ENCODE measurements at places on chromosomes 16 and 17.

GRCh38 chr16:66842765-66843164 is 1.4 kb upstream of the CA7 start:
- H3K4me3 ChIP-seq = no peak overlapping the region
- H3K4me1 ChIP-seq = peaks cover 10% of the 10 kb centered on the region
- no peak for DNase-seq

DNA sequence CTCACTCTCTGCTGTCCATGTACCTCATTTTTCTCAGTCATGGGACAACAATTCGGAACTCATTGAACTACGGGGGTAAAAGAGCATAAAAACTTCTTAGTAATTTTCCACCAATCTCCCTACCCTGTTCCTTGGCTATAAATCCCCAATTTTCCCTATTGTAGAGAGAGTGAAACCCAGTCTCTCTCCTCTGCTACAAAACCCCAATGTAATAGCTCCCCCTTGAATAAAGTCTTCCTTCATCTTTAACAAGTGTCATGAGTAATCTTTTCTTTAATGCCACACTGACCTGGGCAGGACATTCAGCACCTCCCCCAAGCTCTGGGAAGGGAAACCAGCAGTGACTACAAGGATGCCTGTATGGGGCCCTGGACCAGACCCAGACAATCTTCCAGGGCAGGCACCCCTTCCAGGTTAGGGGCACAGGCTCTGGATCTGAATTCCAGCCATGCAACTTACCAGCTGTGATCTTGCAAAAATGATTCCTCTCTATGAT is 10.2 kb upstream of the EIF1 start:
- H3K36me3 ChIP-seq = no peaks in the 10 kb centered on the region
- H3K27me3 ChIP-seq = no peaks in the 10 kb centered on the region
- H3K27ac ChIP-seq = peak overlapping the region; percentile 88
- H3K4me3 ChIP-seq = peak overlapping the region; percentile 38

- H3K36me3 ChIP-seq = no peaks in the 10 kb centered on the region
- no peak overlapping the region for H3K4me3 ChIP-seq
- H3K4me1 ChIP-seq = peaks cover 68% of the 10 kb centered on the region
- peaks cover 74% of the 10 kb centered on the region for H3K27me3 ChIP-seq
Measured at GRCh38 chr17:48613862-48614694, 1.0 kb downstream of the HOXB8 start.

DNA sequence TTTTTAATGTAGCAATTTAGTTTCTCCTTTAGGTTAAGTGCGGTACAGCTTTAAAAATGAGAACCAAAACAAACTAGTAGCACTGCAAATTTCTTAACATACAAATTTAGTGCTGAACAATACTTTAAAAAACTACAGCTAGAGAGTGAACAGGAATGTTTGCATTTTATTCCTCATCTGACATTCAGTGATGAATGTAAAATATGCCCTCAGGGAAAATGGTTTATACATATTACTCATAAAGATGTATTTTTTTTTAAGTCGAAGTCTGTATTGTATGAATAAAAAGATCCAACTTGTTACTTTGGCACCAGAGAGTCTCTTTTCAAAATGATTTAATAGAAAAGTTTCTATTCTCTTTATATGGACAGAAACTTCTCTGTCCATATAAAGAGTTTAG is 96.8 kb downstream of the BRIP1 start:
- no peaks in the 10 kb centered on the region for H3K4me1 ChIP-seq
- H3K27me3 ChIP-seq = no peaks in the 10 kb centered on the region
- no peak overlapping the region for H3K4me3 ChIP-seq
- DNase-seq = no peak
- H3K27ac ChIP-seq = no peak overlapping the region

DNA sequence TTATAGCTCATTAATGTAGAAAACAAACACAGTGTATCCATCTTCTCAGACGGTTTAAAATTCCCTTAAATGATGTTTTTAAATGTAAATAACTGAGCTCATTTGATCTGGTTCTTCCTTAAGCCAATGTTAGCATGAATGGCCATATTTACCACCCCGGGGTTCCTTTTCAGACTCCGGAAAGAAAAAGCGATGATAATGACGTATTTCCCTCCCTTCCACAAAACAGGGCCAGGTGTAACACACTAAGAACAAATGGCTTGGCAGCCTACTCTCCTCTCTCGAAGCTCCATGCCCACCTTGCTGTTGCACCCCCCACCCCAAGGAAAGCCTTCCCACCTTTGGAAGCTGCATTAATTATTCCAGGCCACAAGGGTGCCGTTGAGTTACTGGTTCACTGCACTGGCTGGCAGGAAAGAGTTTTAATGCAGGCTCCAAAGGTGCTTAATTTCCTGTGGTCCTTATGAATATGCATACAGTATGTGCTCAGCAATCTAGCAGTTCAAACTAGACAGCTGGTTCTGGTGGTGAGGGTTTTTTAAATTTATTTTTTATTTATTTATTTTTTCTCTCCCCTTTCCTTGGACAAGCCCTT is 378.9 kb downstream of the WWOX start:
- peak; percentile 55 for DNase-seq
- no peaks in the 10 kb centered on the region for H3K27me3 ChIP-seq
- no peaks in the 10 kb centered on the region for H3K36me3 ChIP-seq
- no peak overlapping the region for H3K27ac ChIP-seq
- H3K4me3 ChIP-seq = no peak overlapping the region

GRCh38 chr17:1959871-1960544 is 65.1 kb downstream of the RTN4RL1 start:
- no peak overlapping the region for H3K27ac ChIP-seq
- no peaks in the 10 kb centered on the region for H3K4me1 ChIP-seq
- no peaks in the 10 kb centered on the region for H3K27me3 ChIP-seq
- DNase-seq = no peak

- H3K4me3 ChIP-seq = no peak overlapping the region
- DNase-seq = no peak
- H3K4me1 ChIP-seq = peaks cover 21% of the 10 kb centered on the region
- no peaks in the 10 kb centered on the region for H3K36me3 ChIP-seq
- H3K27ac ChIP-seq = no peak overlapping the region
Measured at GRCh38 chr16:74561626-74562025, 45.3 kb downstream of the GLG1 start.

DNA sequence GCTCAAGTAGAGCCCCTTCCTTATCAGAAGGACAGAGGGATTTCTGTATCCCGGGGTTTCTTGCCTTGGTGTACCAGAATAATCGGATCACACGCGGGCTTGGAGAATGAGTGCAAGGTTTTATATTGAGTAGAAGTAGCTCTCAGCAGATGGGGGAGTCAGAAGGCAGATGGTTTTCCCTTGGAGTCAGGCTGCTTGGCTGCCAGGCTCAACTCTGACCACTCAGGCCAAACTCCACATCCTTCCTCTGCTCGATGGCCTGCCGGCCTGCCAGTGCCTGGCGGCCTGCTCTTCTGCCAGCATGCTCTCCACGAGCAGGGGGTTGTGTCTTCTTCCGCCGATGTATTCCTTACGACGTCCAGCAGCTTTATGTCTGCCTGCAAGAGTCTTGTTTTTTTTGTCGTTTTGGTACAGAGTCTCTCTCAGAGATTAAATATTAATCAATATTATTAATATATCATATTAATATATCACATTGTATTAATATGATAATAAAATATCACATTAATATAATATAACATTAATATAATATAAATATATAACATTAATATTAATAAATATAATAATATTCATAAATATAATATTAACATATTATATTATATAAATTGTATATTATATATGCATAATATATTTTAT is 229.2 kb upstream of the WSCD1 start:
- no peaks in the 10 kb centered on the region for H3K27me3 ChIP-seq
- H3K27ac ChIP-seq = no peak overlapping the region
- H3K4me3 ChIP-seq = no peak overlapping the region
- no peak for DNase-seq
- no peaks in the 10 kb centered on the region for H3K4me1 ChIP-seq

DNA sequence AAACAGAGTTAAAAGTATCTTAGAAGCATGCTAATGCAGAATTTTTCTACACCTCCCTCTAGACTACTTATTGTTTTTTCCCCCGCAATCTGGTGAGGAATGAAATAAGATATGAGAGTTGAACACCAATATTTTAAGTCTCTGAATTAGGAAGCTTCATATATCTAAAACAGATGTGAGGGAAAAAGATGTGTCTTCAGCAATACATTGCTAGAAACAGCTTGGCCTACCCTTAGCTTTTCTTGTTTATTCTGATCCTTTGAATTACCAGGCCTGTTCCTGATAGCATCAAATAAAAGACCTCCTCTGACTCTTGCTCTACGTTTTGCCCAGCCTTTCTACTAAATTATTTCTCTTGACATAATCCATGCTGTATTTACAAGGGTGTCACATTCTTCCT is 221.8 kb downstream of the CDH11 start:
- H3K4me1 ChIP-seq = no peaks in the 10 kb centered on the region
- no peaks in the 10 kb centered on the region for H3K36me3 ChIP-seq
- H3K4me3 ChIP-seq = no peak overlapping the region
- no peak overlapping the region for H3K27ac ChIP-seq
- no peaks in the 10 kb centered on the region for H3K27me3 ChIP-seq
- DNase-seq = no peak

DNA sequence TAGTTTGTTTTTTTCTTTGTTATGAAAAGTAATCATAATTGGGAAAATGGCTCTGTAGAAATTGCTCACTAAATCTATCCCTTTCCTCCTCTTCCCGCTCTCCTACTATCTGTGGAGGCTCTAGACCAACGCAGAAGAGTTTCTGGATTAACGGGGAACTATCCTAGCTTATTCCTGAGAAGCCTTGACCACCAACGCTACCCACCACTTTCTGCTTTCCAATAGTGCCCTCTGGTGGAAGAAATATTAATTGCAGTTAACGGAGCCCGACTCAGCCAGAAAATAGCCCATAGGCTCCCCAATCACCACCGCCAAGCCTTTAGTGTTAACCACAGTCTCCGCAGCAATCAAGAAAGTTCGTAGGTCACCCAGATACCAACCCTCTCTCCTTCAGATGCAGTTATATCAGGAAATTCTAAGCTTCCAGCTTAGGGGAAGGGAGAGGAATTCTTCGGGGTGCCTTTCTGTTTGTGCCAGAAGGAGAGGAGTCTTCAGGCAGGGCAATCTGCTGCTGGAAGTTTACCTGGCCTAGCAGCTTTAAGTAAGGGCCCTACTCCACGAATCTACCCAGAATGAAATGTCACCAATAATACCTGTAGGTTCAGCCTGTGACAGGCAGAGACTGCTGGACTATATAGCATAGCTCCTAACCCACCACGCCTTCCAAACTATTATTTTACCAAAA is 23.0 kb upstream of the NSRP1 start:
- H3K27ac ChIP-seq = no peak overlapping the region
- peaks cover 4% of the 10 kb centered on the region for H3K4me1 ChIP-seq
- peaks cover 2% of the 10 kb centered on the region for H3K27me3 ChIP-seq
- no peak overlapping the region for H3K4me3 ChIP-seq
- no peak for DNase-seq

DNA sequence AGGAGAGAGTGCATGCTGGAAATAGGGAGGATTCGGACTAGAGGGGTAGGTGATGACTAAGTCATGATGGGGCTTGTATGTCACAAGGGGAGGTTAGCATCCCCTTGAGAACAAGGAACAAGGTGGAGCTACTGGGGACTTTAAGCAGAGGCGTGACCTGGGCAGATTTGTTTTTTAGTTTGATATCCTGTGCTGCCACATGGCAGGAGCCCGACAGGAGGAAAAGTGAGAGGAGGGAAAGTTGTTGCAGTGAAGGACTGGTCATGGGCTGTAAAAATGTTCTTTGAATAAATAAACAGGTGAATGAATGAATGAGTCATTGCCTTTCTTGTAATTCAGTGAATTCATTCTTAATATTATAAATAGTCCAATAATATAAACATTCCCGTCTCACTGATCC is 365.1 kb upstream of the CDH5 start:
- H3K36me3 ChIP-seq = no peaks in the 10 kb centered on the region
- DNase-seq = no peak
- H3K4me1 ChIP-seq = no peaks in the 10 kb centered on the region
- no peaks in the 10 kb centered on the region for H3K27me3 ChIP-seq
- H3K4me3 ChIP-seq = no peak overlapping the region

GRCh38 chr16:70302745-70303144 is 3.8 kb downstream of the DDX19B start:
- DNase-seq = no peak
- H3K36me3 ChIP-seq = no peaks in the 10 kb centered on the region
- H3K27me3 ChIP-seq = no peaks in the 10 kb centered on the region
- H3K4me1 ChIP-seq = peaks cover 19% of the 10 kb centered on the region
- no peak overlapping the region for H3K4me3 ChIP-seq
- H3K27ac ChIP-seq = no peak overlapping the region

- H3K4me1 ChIP-seq = no peaks in the 10 kb centered on the region
- DNase-seq = no peak
- H3K4me3 ChIP-seq = no peak overlapping the region
- no peaks in the 10 kb centered on the region for H3K27me3 ChIP-seq
- no peaks in the 10 kb centered on the region for H3K36me3 ChIP-seq
Measured at GRCh38 chr16:75535211-75535843, 581 bp downstream of the CHST5 start.

- H3K4me1 ChIP-seq = no peaks in the 10 kb centered on the region
- no peak overlapping the region for H3K4me3 ChIP-seq
- no peak overlapping the region for H3K27ac ChIP-seq
- no peaks in the 10 kb centered on the region for H3K27me3 ChIP-seq
Measured at GRCh38 chr16:64092271-64092670, 1029.6 kb downstream of the CDH11 start.

DNA sequence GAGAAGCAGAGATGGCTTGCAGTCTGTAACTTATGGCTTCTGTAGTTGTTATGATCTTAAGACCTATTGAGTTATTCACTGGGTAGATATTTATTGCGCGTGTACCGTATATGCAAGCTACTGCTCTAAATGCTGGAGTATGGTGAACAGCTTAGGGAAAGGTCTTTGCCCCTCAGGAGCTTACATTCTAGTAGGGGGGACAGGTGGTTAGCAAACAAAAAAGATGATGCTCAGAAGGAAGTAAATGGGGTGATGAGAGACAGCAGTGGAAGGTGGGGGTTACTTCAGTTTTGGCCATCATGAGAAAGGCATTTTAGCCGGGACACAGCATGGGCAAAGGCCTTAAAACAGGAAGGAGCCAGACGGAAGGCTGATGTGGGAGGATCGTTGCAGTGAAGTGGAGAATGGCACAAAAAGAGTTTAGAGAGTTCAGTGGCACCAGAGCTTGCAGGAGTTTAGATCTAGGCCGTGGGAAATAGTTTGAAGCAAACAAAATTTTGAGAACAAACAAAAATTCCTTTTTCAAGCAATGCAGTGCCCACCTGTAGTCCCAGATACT is 2.1 kb downstream of the ARMC7 start:
- no peak for DNase-seq
- H3K36me3 ChIP-seq = peaks cover 4% of the 10 kb centered on the region
- H3K27ac ChIP-seq = no peak overlapping the region

GRCh38 chr17:76438906-76439305 is 14.0 kb downstream of the UBE2O start:
- H3K27me3 ChIP-seq = no peaks in the 10 kb centered on the region
- peaks cover 22% of the 10 kb centered on the region for H3K4me1 ChIP-seq
- no peaks in the 10 kb centered on the region for H3K36me3 ChIP-seq
- DNase-seq = no peak
- no peak overlapping the region for H3K27ac ChIP-seq

GRCh38 chr17:67546578-67547527 is 169.8 kb downstream of the PITPNC1 start:
- H3K36me3 ChIP-seq = peaks cover 6% of the 10 kb centered on the region
- H3K27ac ChIP-seq = no peak overlapping the region
- no peak overlapping the region for H3K4me3 ChIP-seq
- DNase-seq = no peak
- peaks cover 12% of the 10 kb centered on the region for H3K4me1 ChIP-seq
- no peaks in the 10 kb centered on the region for H3K27me3 ChIP-seq

Data from natural killer cell (primary cell).